ENCODE measurements at places on chromosomes 13 and 19.

- no peaks in the 10 kb centered on the region for H3K36me3 ChIP-seq
- H3K4me3 ChIP-seq: no peak overlapping the region
- peaks cover 33% of the 10 kb centered on the region for H3K4me1 ChIP-seq
Observed at GRCh38 chr13:41056194-41056593, 5.1 kb upstream of the WBP4 start.

DNA sequence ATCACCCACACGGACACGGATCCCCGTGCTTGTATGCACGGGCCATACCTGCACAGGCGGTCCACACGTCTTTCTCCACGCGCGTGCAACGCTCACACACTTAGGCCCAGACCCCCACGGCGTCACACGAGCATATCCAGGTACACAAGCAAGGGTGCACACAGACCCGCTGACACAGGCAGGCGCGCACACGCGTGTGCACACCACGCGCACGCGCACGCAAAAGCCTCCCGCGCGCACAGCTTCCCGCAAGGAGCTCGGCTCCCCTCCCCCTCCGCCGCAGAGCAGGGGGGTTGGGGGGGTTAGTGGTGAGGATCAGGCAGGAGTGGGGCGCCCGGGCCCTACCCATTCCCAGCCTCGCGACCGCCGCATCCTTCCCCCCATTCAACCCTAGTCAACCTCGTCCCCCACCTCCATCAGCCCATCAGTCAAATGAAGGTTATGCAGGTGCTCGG, 407 bp downstream of the RAB3A start:
- no peaks in the 10 kb centered on the region for H3K36me3 ChIP-seq
- peak overlapping the region; percentile 22 for H3K27ac ChIP-seq
- peak overlapping the region; percentile 65 for H3K4me3 ChIP-seq
- no peaks in the 10 kb centered on the region for H3K27me3 ChIP-seq
- peaks cover 10% of the 10 kb centered on the region for H3K4me1 ChIP-seq
- DNase-seq: no peak

GRCh38 chr19:38561658-38562057, 56.1 kb downstream of the MAP4K1 start:
- no peaks in the 10 kb centered on the region for H3K36me3 ChIP-seq
- no peaks in the 10 kb centered on the region for H3K4me1 ChIP-seq
- DNase-seq: no peak
- no peak overlapping the region for H3K27ac ChIP-seq
- no peaks in the 10 kb centered on the region for H3K27me3 ChIP-seq
- no peak overlapping the region for H3K4me3 ChIP-seq

DNA sequence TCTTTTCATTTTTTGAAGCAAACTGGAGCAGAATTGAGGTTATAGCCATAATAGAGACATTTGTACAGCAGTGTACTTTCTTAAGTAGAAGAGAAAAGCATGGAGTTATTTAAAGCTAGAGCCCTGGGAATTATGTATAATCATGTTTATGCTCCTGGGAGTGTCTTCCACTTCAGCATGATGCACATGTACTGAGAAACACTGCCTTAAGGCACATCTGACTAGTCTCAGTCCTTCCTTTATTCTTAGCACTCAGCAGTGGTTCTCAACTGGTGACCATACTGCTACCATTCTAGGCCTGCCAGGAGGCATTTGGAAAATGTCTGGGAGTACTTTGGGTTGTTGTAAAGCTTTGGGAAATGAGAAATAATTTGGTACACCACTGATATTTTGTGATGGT, 45.8 kb downstream of the VWA8 start:
- no peak for DNase-seq
- no peak overlapping the region for H3K4me3 ChIP-seq
- H3K27ac ChIP-seq: no peak overlapping the region

DNA sequence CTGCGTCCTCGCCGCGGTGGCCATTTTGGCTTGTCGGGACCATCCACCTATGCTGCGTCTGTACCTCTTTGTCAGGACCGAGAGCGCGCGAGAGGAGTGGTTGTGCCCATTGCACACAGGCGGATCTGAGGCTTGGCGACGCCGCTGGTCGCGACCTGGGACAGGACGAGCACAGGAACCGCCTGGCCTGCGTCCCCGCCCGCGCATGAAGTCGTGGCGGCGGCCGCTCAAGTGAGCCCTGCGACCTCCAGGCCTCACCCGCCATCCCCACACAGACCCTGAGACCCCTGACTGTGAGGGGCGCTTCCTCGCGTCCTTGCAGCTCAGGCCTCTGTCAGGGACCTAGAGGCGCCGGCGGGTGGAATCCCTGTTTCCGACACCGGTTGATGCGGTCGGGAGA, 16.8 kb downstream of the ZNF586 start:
- no peak overlapping the region for H3K27ac ChIP-seq
- H3K4me1 ChIP-seq: no peaks in the 10 kb centered on the region
- H3K27me3 ChIP-seq: no peaks in the 10 kb centered on the region
- H3K36me3 ChIP-seq: no peaks in the 10 kb centered on the region
- peak overlapping the region; percentile 38 for H3K4me3 ChIP-seq

GRCh38 chr19:6475321-6476108, 6.1 kb downstream of the DENND1C start:
- no peak for DNase-seq
- H3K27ac ChIP-seq: no peak overlapping the region
- H3K27me3 ChIP-seq: no peaks in the 10 kb centered on the region
- peak overlapping the region; percentile 6 for H3K4me3 ChIP-seq

- DNase-seq: no peak
- H3K4me3 ChIP-seq: no peak overlapping the region
- H3K27ac ChIP-seq: no peak overlapping the region
- no peaks in the 10 kb centered on the region for H3K36me3 ChIP-seq
- H3K27me3 ChIP-seq: no peaks in the 10 kb centered on the region
Observed at GRCh38 chr13:27497563-27498230, 47.3 kb upstream of the MTIF3 start.

DNA sequence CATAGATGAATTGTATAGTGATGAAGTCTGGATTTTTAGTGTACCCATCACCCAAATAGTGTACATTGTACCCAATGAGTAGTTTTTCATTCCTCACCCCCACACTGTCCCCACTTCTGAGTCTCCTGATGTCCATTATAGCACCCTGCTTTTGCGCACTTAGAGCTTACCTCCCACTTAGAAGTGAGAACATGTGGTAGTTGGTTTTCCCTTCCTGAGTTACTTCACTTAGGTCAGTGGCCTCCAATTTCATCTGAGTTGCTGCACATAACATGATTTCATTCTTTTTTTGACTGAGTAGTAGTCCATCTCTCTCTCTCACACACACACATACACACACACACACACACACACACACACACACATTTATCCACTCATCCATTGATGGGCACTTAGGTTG, 43.2 kb upstream of the ALOX5AP start:
- no peaks in the 10 kb centered on the region for H3K36me3 ChIP-seq
- no peak overlapping the region for H3K27ac ChIP-seq
- H3K4me1 ChIP-seq: peaks cover 4% of the 10 kb centered on the region
- H3K4me3 ChIP-seq: no peak overlapping the region
- no peak for DNase-seq
